ENCODE measurements at places on chromosomes 4 and X. TPM values are rescaled to one million over a fixed set of nuclear protein-coding genes. Genes with fewer than 3 reads are reported as not detected.

The GRPEL1 gene
- total RNA-seq = 29.5 TPM

- DNase-seq = no peak
Observed at GRCh38 chr4:94641702-94642560, 115.8 kb upstream of the BMPR1B start.

The CPLX1 gene
- total RNA-seq = 3.5 TPM

- no peak for DNase-seq
Observed at GRCh38 chr4:76836860-76837562, 60.9 kb downstream of the SOWAHB start.

The SMIM10L2A gene
- 0.46 TPM for total RNA-seq

The TMEM154 gene
- total RNA-seq = 5.4 TPM

- no peak for DNase-seq
Observed at GRCh38 chr4:38703635-38704034, 39.6 kb downstream of the KLF3 start.

- DNase-seq = no peak
Observed at GRCh38 chrX:97705936-97706335, 822.2 kb downstream of the RPA4 start.

DNA sequence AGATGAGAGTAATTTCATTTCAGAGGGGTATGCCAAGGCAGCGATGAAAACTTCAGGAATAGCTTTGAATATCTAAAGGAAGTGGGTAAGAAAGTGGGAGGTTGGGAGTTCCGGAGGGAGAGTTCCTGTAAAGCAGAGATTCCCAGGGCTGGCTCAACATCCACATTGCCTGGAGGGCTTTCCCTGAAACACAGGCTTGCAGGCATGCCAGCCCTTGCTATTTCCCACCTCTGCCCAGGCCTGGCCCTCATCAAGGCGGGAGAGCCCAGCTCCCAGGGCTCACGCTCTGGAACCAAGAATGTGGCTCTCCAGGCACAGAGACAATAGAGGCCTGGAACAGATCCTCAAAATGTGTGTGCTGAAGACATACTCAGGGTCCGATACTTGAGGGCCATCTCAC is 43.8 kb upstream of the CLDN34 start:
- no peak for DNase-seq

DNA sequence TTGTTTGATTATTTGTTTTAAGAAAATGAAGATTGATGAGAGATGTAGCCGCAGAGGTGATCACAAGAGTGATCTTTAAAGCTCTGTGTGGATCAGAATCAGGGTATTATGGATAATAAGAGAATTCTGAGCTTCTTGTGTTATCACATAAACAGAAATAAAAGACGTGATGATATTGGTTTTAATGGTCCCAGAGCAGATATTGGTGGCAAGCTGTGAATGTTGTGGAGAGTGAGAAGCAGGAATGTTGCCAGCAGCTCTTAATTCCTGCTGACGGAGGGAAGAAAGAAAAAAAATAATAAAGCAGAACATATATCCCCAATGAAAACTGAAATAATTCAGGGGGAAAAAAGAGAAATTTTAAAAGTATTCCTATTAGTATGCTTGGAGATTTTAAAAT is 1015.9 kb downstream of the PCDH18 start:
- DNase-seq = no peak

The BEX5 gene
- total RNA-seq = 2.1 TPM

The ADH1B gene
- total RNA-seq = 174 TPM

The XAGE2 gene
- total RNA-seq = not detected

DNA sequence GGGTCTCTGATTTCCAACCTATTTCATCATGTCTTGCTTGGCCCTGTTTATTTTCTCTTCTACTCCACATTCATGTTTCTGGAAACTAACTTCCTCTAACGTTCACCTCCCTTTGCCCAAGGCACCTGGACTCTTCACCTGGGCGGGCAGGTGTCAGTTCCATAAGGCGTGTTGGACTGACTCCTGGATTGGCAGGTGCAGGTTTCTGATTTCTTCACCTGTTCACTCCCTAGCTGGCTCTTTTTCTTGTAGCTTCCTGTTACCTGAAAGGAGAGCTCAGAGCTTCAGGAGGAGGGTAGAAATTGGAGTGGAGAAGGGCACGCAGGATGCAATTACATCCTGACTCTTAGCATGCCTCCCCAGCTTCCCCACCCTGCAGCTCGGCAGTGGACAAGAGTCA is 350.8 kb upstream of the KLF3 start:
- peak; percentile 90 for DNase-seq

Measured in left colon (tissue), 2 donors.